Spleen (tissue), 13 donors: ENCODE measurements at places on chromosomes 12 and 14. TPM values are rescaled to one million over a fixed set of nuclear protein-coding genes. Genes with fewer than 3 reads are reported as not detected.
A peak's percentile ranks its signal among the peaks of the same experiment; 100 is the strongest.

GRCh38 chr12:106452309-106452708 lies 94.8 kb downstream of the POLR3B start:
- H3K4me1 ChIP-seq = no peaks in the 10 kb centered on the region

DNA sequence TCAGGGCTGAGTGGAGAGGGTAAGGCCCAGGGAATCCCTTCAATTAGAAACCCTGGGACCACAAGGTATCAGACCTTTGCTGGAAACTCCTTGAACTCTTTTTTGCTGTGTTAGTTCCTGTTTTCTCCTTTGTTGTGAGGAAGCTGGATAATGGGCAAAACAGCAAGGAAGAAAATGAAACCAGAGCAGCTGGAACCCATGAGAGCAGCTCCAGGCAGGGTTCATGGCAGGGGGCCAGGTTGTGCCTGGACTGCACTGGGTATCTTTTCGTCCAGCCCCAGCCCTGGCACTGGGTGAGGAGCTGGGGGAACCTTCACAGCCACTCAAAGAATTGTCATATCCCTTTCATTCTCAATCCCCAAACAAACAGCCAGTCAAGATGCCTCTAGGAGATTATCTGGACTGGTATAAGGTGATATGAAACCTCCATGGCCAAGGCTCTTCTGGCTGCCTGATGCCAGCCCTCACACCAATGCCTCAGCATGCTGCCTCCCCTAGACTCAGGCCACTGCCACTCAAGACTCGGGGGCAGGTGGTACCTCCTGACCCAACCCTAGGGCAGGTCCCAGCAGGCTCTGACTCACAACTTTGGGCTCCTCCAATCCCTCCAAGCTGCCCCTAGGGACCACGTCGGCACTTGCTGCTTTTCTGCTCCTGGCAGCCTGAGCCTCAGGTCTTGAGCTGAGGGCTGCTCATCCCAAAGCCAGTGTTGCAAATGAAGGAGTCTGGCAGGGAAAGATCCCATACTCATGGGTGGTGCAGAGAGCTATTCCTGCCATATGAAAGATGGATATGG lies 16.5 kb downstream of the FAM186B start:
- no peaks in the 10 kb centered on the region for H3K27me3 ChIP-seq
- DNase-seq = no peak
- H3K36me3 ChIP-seq = no peaks in the 10 kb centered on the region
- no peaks in the 10 kb centered on the region for H3K4me1 ChIP-seq
- no peak overlapping the region for H3K27ac ChIP-seq
- H3K4me3 ChIP-seq = no peak overlapping the region

- DNase-seq = peak; percentile 84
- peak overlapping the region; percentile 56 for H3K27ac ChIP-seq
These were observed 13.9 kb upstream of the NR4A1 start for GRCh38 chr12:52037248-52037861.

DNA sequence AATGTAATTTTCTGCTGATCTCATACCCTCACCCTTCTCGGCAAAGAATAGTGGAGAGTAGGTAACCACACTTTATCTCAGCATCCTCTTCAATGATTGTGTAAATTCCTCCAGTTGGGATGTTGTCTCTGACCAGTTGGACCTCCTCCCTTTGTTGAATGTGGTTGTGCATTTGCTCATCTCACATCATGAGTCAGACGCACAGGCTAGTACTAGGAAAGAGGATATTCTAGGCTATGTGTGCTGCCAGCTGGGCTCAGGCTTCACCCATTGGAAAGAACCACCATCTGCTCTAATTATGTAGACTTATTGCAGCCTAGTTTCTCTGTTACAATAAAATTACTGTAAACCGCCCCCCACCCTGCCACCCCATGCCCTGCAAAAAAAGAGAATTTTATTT lies 90.3 kb downstream of the LMO3 start:
- H3K27me3 ChIP-seq = no peaks in the 10 kb centered on the region
- no peak overlapping the region for H3K27ac ChIP-seq
- no peak for DNase-seq
- no peaks in the 10 kb centered on the region for H3K36me3 ChIP-seq

- H3K27me3 ChIP-seq = no peaks in the 10 kb centered on the region
- no peaks in the 10 kb centered on the region for H3K36me3 ChIP-seq
- no peak for DNase-seq
- no peak overlapping the region for H3K4me3 ChIP-seq
These were observed 208.1 kb downstream of the PHLDA1 start for GRCh38 chr12:75823475-75823874.

GRCh38 chr12:86134561-86134960 lies 121.6 kb downstream of the MGAT4C start:
- no peak overlapping the region for H3K4me3 ChIP-seq
- no peak for DNase-seq
- no peak overlapping the region for H3K27ac ChIP-seq
- no peaks in the 10 kb centered on the region for H3K4me1 ChIP-seq
- no peaks in the 10 kb centered on the region for H3K36me3 ChIP-seq

- no peak for DNase-seq
- H3K4me3 ChIP-seq = no peak overlapping the region
- H3K4me1 ChIP-seq = no peaks in the 10 kb centered on the region
These were observed 100.0 kb downstream of the PAPOLA start for GRCh38 chr14:96602186-96602585.

- no peak overlapping the region for H3K27ac ChIP-seq
- H3K27me3 ChIP-seq = no peaks in the 10 kb centered on the region
- H3K4me3 ChIP-seq = no peak overlapping the region
- DNase-seq = no peak
These were observed 72.3 kb upstream of the TMEM263 start for GRCh38 chr12:106883426-106883825.

DNA sequence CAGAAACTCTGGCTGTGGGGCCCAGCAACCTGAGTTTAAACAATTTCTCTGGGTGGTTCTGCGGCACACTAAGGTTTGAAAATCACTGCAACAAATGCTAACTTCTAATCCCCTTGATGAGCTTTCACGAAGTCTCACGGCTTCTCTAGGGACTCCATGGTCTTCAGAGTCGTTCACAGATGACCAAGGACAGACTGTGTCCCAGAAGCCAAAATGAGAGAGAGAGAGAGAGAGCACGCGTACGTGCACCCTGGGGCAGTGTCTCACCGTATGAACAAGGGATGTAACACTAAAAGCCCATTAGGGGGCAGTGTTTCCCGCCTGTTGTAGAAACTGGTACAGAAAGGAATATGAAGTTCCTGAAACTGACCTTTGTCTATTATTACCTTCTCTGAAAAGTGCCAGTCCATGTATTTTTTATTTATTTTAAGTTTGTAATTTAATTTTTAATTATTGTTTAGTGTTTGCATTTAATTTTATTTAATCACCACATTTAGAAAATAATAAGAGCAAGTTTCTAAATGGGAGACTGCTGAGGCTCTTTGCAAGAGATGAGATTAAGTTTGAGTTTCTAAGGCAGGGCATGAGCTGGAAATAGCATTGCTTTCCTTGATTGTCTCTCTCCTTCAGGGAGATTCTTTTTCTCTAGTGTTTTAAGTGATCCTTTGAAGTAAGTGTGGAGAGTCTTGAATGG lies 3.4 kb downstream of the APOLD1 start:
- H3K4me1 ChIP-seq = peaks cover 22% of the 10 kb centered on the region
- H3K27ac ChIP-seq = peak overlapping the region; percentile 91
- H3K27me3 ChIP-seq = no peaks in the 10 kb centered on the region
- no peak overlapping the region for H3K4me3 ChIP-seq
- H3K36me3 ChIP-seq = no peaks in the 10 kb centered on the region
- DNase-seq = no peak

- DNase-seq = no peak
- no peaks in the 10 kb centered on the region for H3K27me3 ChIP-seq
- no peak overlapping the region for H3K4me3 ChIP-seq
- peaks cover 53% of the 10 kb centered on the region for H3K36me3 ChIP-seq
These were observed 16.2 kb upstream of the KCNK13 start for GRCh38 chr14:90045616-90046015.

HOXC9 gene
- total RNA-seq = not detected

GRCh38 chr12:128476266-128476665 lies 209.3 kb downstream of the TMEM132C start:
- no peak overlapping the region for H3K27ac ChIP-seq
- no peak overlapping the region for H3K4me3 ChIP-seq
- no peak for DNase-seq
- H3K4me1 ChIP-seq = no peaks in the 10 kb centered on the region
- no peaks in the 10 kb centered on the region for H3K36me3 ChIP-seq
- peaks cover 5% of the 10 kb centered on the region for H3K27me3 ChIP-seq

GRCh38 chr14:60926002-60926401 lies 54.9 kb downstream of the TRMT5 start:
- no peaks in the 10 kb centered on the region for H3K36me3 ChIP-seq
- H3K4me3 ChIP-seq = no peak overlapping the region
- H3K27me3 ChIP-seq = no peaks in the 10 kb centered on the region

SMCO2 gene
- total RNA-seq = not detected

- peaks cover 54% of the 10 kb centered on the region for H3K4me1 ChIP-seq
- peak overlapping the region; percentile 92 for H3K27ac ChIP-seq
- peak; percentile 96 for DNase-seq
- H3K36me3 ChIP-seq = no peaks in the 10 kb centered on the region
These were observed 20.4 kb downstream of the BATF start for GRCh38 chr14:75542588-75543091.

- H3K36me3 ChIP-seq = no peaks in the 10 kb centered on the region
- H3K27me3 ChIP-seq = no peaks in the 10 kb centered on the region
- H3K27ac ChIP-seq = no peak overlapping the region
- no peak for DNase-seq
- H3K4me1 ChIP-seq = no peaks in the 10 kb centered on the region
These were observed 19.8 kb downstream of the TMEM253 start for GRCh38 chr14:21120686-21121085.

DNA sequence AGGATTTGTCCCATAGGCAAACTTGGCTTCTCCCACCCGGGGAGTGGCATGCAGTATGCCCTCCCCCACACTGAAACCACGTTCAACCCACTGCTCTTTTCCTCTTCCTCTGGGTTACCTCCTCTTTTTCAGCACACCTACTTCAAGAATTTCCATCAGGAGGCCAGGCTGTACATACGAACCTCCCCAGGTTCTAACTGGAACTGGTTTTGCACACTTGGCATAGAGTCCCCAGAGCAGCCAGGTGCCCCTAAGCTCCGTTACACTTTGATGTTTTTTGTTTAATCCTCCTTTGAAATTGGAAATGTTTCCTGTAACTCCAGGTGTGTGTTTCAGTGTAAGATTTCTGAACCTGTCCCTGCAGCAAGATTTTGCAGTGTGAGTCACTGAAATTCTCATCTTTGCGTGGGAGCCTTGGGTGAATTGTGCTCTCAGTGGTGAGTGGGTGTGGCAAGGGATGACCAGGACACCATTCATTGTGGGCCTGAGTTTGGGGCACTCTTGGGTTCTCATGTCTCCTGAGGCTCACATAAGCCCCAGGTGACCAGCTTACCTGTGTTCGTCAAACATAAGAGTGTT lies 18.2 kb downstream of the CD9 start:
- no peak for DNase-seq
- no peak overlapping the region for H3K4me3 ChIP-seq
- no peaks in the 10 kb centered on the region for H3K27me3 ChIP-seq
- H3K27ac ChIP-seq = no peak overlapping the region

DNA sequence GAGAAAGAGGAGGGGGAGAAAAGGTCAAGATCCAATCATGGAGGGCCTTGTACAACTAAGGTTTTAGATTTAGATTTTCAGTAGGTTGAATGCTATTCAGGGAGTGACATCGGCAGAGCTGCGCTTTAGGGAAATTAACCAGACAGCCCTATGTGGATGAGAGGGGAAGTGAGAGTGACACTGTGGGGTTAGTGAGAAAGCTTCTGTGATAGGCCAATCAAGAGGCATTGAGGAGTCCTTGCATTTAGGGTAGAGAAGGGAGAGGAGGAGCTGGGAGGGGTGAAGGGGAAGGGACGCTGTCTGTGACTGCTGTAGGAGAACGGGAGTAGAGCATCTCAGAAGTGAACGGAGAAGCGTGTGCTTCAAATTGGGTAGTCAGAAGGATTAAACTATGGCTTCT lies 3.4 kb downstream of the HSD17B6 start:
- H3K36me3 ChIP-seq = no peaks in the 10 kb centered on the region
- no peak for DNase-seq
- peaks cover 18% of the 10 kb centered on the region for H3K4me1 ChIP-seq

DNA sequence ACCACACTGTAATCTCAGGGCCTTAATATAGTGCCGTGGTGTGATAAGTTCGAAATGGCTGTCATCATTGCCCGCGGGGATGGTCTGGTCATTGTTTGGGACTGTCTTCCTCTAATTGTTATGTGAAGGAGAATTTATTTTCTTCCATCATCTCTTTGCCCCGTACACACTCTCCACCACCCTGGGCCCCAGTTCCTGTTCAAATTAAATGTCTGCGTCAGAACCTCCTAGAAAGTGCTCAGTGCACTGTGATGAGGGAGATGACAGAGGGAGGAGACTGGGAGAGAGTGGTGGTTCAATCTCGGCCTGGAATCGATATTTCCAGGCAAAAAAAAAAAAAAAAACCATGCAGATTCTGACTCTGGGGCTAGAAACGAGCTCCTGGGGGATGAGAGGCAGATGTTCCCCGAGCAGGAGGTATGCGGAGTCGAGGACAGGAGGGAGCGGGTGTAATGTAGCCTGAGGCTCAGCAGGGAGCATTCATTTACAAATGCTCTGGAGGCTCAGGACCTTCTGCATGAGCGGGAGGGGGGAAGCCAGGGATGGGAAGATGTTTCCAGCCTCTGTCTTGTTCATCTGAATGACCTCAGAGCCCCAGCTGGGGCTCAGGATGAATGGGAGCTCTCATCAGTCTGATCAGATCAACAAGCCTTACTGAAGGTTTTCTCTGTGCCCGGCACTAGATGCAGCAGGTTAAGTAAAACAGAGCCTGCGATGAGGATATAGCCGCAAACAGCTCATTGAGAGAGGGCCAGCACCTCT lies 219.5 kb downstream of the TBX5 start:
- DNase-seq = no peak
- H3K4me1 ChIP-seq = no peaks in the 10 kb centered on the region
- H3K27ac ChIP-seq = no peak overlapping the region
- H3K36me3 ChIP-seq = no peaks in the 10 kb centered on the region
- H3K4me3 ChIP-seq = no peak overlapping the region
- no peaks in the 10 kb centered on the region for H3K27me3 ChIP-seq

DNA sequence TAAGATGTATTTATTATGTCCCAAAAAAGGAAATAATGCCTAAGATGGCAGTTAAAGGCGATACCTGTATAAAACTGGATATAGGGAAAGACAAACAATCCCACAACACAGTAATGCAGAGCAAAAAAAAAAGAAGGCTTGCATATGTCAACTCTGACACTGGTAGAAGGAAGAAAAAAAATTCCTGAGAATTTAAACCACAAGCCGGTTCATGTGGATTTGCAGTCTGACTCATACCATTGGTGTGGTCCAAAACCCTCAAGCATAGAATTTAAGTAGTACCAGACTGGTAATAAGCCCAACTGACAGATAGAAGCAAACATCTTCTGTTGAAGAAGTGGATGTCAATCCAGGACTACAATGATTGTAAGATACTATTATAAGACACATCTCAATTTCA lies 7.2 kb downstream of the DNAI7 start:
- H3K27ac ChIP-seq = no peak overlapping the region
- no peaks in the 10 kb centered on the region for H3K27me3 ChIP-seq
- H3K4me1 ChIP-seq = peaks cover 7% of the 10 kb centered on the region
